ENCODE measurements at places on chromosomes 12 and 14. TPM values are rescaled to one million over a fixed set of nuclear protein-coding genes. Genes with fewer than 3 reads are reported as not detected.
A peak's percentile ranks its signal among the peaks of the same experiment; 100 is the strongest.

The MBD6 gene
- 2.1 TPM for total RNA-seq

The KRT6C gene
- total RNA-seq, result not detected

The CIROP gene
- total RNA-seq, result not detected

- DNase-seq, result no peak
These were observed 92.5 kb upstream of the RFX4 start for GRCh38 chr12:106490264-106490663.

GRCh38 chr12:12872934-12873275, 18.5 kb upstream of the GPRC5A start:
- peak; percentile 25 for DNase-seq

GRCh38 chr14:91891721-91892220, 24.4 kb upstream of the TC2N start:
- no peak for DNase-seq

- DNase-seq, result peak; percentile 62
These were observed 219.3 kb upstream of the NOS1 start for GRCh38 chr12:117580718-117581062.

DNA sequence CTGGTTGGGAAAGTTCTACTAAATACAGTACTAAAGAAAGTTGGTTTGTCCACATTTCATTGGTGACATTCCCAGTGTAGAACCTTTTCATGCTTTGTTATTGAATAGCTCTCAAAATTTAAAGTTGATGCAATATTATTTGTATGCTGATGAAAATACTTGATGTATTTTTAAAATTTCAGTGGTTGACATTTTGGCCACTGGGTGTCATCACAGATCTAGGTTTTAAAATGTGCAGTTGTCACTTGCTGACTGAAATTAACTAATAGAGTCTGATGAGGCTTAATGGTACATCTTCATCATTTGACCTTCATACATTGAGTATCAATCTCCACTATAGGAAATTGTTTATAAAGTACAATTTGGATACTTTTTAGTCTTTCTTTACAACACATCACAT, 37.1 kb downstream of the CMAS start:
- DNase-seq, result peak; percentile 20

GRCh38 chr14:56892959-56893358, 82.7 kb upstream of the OTX2 start:
- no peak for DNase-seq

All from RPMI7951 (cell line).